ENCODE measurements at places on chromosomes 11 and 22.

DNA sequence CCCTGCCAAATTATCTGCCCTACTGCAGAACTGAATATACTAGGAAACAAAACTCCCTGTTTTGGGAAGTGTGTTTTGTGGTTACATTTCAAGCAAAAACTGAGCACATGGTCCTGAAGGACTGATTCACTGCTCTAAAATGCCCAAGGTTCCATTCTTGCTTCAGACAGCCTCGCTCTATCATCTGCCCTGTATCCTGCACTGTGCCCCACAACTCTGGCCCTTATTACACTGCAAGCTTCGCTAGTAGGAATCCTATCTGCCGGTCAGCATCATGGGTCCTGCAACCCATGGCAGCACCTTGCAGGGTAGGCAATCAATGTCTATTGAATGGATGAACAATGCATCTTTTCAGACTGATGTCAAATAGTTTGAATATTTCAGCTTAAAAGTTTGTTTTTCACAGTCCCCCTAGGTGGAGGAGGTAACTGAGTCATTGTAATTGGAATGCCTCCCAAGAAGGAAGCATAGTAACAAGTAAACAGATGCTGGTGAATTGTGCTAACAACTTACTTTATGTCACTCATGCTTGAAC is 21.3 kb downstream of the LAYN start:
- DNase-seq: no peak

- DNase-seq: no peak
Observed at GRCh38 chr11:113908098-113908497, 3.5 kb downstream of the HTR3B start.

DNA sequence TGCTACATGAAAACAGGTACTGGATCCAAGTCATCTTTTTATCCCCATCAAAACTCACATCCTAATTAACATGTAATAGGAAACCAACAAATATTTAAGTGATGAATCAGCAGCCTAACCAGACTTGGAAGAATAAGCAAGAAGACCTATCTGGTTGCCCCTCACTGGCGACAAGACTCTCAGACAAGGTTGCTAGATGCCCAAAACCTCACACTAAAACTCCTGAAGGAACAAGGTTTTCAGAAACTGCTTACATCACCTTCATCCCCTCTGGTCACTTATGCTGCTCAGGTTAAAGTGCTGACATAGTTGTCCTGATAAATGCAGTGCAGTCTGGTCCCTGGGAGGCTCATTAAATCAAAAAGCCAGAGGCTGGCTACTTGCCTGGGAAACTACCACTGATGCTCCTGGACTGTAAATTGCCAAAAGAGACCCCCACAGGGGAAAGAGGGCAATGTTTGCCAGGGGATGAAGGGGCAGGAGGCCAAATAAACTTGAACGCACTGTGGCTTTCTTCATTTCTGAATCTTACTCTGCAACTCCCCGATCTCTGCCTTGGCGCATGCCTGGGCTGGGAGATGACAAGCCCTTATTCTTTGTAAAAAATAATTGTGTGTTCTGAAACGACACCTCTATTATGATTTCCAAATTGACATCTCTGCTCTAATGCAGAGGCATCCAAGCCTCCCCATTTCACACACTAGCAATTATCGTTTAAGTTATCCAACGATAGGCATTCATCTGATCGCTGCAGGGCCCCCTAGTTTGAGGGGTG is 72.7 kb downstream of the AMBRA1 start:
- no peak for DNase-seq

DNA sequence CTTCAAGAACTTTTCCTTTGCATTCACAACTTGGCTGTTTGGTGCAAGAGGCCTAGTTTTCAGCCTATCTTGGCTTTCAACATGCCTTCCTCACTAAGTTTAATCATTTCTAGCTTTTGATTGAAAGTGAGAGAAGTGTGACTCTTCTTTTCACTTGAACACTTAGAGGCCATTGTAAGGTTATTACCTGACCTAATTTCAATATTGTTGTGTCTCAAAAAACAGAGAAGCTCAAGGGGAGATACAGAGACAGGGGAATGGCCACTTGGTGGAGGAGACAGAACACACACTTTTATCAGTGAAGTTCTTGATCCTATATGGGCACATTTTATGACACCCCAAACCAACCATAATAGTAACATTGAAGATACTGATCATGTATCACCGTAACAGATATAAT is 532.3 kb downstream of the DLG2 start:
- DNase-seq: no peak

DNA sequence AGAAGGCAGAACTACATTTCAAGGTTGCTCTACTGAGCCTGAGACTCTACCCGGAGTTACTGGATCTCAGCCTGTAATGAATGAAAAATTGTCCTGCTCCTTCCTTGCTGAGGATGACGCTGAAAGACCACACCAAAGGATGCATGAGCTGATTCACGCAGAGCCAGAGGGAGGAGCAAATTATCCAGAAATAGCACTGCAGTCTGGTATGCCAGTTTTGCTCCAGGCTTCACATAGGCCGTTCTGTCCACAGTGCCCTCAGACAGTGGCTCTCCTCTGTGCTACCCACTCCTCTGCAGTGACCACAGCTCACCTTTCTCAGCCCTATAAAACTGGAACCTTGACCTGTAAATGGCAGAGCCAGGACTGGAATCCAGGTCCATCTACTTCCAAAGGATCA is 79.3 kb upstream of the GALNT18 start:
- DNase-seq: no peak

- DNase-seq: no peak
Observed at GRCh38 chr11:35764417-35764816, 101.8 kb downstream of the TRIM44 start.

- DNase-seq: no peak
Observed at GRCh38 chr11:125090816-125091215, 20.6 kb downstream of the TMEM218 start.

DNA sequence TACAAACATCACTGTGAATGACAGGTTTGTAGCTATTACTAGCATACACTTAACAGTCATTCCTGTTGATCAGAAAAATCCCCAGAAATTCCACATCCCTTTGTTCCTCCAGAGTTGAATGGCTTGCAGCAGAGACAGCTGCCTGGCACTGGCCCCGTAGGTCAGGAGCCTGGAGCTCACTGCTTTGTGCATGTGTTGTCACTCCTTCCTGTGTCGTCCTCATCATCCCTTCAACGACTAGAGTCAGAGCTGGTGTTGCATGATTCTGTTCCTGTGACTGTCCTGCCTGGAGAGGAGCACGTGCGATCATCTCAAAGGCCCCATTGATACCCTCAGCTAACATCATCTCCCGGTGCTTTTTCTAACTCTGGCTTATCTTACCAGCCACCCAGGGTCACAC is 58.3 kb downstream of the LDLRAD3 start:
- DNase-seq: no peak

DNA sequence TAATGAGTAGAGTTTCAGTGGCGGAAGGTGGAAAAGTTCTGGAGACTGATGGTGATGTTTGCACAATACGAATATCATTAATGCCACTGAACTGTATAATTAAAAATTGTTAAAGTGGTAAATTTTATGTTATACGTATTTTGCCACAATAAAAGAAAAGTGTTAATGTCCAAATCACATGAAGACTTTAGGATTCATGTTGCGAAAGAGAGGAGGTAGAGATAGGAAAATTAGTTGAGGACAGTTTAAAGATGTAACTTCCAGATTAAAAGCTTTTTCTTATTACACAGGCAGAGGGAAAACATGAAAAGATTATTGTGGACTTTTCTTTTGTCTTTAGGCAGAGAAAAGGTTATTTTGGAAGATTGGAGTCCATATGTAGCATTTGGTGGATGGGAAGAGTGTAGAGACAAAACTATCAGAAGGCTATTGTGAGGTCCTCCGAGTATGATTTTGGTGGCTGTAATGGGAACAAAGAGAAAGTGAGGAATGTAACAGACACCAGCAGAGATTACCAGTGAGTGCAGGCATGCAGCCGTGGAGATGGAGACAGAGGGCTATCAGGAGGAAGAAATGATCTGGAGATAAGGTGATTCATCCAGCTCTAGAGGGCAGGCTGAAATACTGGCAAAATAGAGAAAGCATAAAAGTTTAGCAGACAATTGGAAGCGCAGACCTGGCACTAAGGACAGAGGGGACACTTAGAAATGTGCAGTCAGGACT is 12.5 kb downstream of the VPS26B start:
- DNase-seq: no peak

- DNase-seq: peak; percentile 61
Observed at GRCh38 chr22:26648011-26648497, 9.3 kb upstream of the MIAT start.

DNA sequence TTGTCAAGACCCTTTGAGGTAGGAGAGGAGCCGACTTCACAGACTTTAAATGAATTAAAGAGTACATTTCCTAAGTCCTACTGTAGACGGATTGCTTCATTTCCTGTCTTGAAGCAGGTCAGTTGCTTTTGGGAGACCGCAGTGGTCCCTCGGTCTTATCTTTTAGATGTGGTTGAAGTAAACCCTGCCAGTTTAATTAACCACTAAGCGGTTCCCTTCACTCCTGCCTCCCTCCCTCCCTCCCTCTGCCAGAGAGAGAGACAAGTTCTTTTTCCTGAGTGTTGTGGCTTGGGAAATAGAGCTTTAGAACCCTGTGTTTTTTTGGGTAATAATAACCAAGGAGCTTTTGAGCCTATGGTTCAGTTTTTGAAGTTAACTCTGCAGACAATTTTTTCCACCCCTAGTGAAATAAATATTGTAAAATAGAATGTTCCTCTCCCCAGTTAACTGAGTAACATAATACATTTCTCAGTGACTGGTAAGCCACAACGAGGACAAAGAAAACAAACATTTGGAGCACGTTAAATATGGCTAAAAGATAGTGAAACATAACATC is 147.5 kb downstream of the LDLRAD3 start:
- peak; percentile 87 for DNase-seq

DNA sequence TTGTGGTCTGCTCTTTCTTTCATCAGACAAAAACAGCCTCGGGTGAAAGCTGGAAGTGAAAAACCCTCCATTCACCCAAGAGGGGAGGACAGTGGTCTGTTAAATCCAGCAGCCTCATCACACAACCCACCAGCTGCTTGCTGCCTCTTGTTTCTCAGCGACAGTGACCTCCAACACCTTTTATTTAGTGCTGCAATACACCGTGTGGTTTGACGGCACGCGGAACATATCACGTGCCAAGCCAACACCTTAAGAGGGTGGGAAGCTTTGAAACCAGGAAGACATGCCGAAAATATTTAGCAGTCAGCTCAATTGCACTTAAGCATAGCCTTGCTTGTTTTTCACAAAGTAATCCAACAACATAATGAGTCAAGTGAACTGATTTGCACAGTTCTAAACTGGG is 39.8 kb upstream of the POGLUT3 start:
- no peak for DNase-seq

DNA sequence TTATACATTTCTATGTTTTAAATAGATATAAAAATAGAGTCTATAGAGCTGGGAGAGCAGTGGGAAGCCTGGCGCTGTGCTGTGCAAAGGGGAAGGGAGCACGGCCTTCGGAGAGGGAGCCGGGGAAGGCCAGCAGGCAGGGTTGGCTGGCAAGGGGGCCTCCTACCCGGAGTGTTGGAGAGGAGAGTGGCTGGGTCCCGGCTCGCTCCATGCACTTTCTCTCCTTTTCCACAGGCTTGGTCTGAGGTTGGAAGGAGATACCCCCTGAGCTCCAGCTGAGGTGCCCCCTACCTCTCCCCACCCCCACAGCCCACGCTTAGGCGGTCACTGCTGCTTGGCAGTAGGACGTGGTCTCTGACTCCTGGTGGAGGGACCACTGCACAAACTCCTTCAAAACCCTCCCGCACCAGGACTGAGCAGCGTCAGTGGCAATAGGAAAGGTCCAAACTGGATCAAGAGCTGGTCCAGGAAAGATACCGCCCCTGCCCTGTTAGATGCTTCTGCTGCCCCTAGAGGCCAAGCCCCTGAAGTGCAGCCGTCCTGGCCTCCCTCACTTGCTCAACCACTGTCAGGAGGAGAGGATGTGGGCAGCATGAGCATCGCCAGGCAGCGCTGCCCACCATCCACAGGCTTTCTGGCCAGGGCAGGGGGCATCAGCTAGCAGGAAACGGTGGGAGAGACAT is 52.9 kb downstream of the SYT13 start:
- peak; percentile 79 for DNase-seq

DNA sequence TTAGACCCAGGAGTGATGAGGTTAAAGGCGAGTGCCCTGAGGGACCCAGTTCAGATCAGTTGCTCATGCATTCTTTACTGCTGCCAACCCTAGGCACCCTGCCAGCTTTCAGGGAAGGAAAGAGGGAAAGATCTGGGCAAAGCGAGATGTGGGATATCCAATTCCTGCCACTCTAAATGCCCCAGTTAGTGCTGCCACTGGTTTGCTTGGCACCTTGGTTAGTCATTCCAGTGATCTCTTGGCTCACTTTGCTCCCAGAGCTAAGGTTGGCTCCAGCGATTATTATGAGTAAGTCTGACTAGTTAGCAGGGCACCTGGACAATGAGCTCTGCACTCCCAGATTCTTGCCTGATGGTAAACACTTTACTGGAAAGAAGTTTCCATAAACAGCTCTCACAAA is 85.0 kb downstream of the INSC start:
- no peak for DNase-seq

DNA sequence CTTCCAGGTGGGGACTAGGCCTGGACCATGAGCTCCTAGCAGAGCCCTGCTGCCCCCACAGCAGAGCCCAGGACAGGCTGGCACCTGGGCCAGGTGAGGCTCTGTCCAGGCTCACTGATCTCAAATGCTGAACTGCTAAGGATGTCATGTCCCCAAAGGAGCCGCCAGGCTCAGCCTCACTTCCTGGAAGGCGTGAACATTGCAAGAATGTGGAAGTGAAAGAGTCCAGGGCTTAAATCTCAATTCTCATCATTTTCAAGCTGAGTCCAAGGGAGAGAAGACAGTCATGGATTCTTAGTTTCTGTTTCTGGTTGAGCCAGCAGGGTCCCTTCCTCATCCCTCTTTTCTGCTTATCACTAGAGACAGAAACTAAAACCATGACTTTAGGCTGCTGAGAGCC is 5.0 kb downstream of the ASCL2 start:
- peak; percentile 44 for DNase-seq

GRCh38 chr11:85114786-85115185 is 512.4 kb downstream of the DLG2 start:
- no peak for DNase-seq

DNA sequence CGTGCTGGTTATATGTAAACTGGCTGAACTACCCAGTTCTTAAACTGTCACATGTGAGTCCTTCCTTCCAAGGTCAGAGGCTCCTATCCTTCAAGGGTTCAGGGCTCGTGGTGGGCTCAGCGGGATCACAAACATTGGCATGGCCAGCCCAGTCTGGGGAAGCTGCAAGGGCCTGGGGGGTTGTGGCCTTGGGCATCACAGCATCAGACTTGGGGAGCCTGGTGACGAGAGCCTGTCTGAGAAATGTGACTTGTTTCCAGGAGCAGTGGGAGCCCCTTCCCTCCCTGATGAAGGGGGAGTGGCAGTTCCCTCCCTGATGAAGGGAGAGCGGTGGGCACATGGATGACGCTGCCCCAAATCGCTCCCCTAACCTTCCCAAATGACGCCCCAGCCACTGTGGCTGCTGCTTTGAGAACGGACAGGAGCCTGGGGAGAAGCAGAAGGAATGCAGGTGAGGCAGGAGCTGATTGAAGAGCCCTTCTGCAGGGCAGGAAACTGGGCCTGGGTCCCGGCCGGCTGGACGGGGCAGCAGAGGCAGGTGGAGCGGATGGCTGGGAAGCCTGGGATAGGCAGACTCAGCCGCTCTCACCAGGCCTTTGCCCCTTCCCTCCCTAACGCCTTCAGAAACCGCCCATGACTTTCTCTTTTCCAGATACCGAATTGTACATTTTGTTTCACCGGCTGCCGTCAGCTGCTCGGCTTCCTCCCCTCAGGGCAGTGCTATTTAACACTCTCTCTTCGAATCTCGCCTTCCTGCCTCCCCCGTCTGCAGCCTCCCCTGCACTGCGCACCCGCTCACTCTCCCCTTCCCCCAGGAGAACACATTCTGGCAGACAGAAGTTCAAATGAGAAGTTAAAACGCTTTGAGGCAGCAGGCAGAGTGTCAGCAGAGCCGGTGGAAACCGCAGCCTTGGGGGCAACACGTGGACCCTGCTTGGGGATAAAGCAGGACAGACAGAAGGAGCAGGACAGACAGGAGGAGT is 1486.7 kb downstream of the BRD1 start:
- no peak for DNase-seq
